ENCODE measurements at places on chromosomes 3 and 15.

DNA sequence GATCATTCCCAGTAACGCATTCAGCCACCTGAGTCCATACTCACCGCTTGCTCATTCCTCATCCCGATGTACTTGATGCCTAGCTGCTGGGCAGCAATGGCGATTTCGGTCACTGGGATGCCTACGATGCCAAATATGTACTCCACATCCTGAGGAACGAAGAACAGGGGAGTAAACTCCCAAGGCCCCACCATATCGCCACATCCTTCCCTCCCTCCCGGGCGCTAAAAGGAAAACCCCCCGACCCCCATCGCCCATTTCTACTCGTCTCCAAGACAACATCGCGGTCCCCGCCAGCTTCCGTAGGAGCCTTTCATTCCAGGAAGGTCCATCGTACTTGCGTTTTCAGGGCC, 347 bp downstream of the HACL1 start:
- DNase-seq: no peak

- no peak for DNase-seq
Observed at GRCh38 chr3:49699281-49699979, 10.1 kb downstream of the RNF123 start.

DNA sequence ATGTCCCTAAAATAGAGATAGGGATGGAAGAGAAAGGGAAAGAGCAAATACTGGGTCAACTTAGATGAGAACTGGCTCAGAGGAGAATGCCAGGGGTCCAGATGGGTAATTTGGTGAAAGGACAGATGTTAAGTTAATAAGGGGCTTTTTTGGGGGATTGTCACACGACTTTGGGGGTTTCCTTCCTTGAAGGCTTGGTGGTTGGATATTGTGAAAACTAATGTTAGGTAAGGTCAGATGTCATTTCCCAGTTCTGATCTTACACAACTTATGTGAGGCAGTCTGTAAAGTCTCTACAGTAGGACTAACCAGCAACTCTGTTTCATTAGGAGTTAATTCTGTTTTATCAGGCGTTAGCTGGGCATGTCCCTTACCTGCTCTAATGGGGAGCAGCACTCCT, 231.1 kb downstream of the NR2F2 start:
- no peak for DNase-seq

- DNase-seq: no peak
Observed at GRCh38 chr3:67083277-67083676, 85.2 kb downstream of the KBTBD8 start.

DNA sequence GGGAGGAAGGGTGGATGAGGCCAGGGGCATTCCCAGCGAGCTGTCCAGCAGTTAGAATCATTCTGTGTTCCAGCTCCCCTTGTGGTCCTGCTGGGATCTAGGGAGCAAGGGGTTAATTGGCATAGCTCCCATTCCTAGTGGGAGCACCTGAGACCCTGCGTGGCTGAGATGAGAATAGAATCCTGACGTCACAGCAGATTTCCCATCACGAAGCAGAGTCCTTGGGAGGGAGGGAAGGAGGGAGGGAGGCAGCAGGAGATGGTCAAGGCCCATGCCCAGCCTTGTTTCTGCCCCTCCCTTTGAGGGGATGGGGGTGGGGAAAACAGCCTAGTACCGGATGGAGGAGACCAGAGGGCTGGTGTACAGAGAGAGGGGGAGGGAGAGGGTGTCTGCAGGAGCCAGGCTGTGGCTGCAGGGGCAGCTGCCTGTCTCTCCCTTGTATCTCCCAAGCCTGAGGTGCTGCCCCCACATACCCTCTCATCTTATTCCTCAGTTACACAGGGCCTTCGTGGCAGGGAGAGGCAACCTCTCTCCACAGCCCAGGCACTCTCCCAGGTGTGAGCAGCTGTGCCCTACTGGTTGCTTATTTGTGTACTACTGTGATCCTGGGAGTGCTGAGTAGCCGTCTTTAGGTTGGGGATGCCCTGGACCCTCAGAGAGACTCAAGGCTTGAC, 5.4 kb downstream of the TYRO3 start:
- DNase-seq: no peak

- no peak for DNase-seq
Observed at GRCh38 chr15:44882499-44882968, 74.0 kb upstream of the TERB2 start.

DNA sequence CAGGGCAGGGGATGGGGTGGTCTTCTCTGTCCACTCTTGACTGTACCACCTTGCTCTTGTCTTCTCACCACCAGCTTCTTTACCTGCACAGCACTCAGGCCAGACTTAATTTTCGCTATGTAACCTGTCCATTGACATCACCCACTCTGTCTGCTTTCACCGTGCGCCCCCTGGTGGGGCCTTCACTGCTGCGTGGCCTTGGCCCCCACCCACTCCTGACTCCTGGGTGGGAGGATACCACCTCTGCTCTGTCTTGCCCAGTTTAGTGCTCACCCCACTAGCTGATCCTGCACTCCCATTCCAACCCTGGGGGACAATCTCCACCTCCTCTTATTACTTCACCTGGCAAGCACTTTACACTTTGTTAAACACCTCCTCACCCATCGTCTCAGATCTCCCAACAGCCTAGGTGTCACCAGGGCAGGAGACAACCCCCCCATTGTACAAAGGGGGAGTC, 17.7 kb downstream of the PTH1R start:
- DNase-seq: no peak

DNA sequence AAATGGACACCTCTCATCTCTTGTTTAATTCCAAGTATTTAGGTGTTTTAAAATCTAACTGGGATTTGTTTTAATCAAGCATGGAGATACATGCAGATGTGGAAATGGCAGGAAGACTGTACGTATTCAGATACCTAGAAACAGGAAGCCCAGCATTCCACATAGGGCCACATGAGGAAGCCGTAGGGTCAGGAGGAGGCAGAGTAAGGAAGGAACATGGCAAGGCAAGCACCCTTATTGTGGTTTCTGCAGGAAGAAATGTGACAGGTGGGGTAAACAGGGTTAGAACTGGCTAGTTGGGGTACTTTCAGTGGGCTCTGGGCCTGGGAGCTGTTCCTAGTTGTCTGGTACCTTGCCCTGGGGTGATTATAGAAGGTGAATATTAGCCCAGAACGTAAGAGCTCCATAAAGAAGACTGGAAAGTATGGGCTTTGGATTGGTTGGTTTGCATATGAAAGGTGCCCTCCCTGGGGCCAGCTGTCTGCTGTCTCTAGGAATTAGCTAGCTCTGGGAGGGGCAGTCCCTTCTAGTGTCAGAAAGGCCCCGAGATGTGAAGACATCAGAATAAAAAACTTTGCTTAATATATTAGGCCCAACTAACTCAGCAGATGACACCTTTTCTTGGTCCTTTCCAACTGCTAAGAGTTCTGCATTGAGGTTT, 107.7 kb upstream of the CADPS start:
- no peak for DNase-seq

DNA sequence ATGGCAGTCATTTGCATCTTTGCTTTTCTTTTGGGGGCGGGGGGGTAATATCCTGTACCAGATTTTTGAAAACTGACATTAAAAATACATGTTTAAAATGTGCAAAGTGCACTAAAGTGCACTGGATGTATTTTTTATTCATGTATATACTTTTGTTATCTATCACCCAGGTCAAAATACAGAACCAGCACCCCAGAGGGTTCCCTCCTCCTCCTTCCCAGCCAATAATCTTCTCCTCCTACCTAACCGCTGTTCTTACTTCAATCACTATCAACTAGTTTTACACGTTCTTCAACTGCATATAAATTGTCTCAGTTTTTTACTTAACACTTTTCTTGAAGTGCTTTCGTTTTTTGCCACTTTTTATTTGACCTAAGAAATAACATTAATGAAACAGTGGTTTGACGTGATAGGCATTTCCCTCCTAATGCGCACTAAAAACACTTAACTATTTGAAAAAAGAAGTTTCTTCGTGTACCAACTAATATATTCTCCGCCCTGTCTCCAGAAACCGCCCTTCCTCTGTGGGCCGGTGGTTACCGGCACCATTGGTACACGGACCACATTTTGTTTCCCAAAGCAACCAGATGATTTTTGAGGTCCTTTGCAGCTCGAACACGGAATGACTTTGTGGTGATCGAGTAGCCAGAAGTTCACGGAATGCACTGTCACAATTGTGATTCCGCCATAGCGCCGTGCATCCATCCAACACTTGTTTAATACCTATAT, 836 bp upstream of the AKAP13 start:
- no peak for DNase-seq

DNA sequence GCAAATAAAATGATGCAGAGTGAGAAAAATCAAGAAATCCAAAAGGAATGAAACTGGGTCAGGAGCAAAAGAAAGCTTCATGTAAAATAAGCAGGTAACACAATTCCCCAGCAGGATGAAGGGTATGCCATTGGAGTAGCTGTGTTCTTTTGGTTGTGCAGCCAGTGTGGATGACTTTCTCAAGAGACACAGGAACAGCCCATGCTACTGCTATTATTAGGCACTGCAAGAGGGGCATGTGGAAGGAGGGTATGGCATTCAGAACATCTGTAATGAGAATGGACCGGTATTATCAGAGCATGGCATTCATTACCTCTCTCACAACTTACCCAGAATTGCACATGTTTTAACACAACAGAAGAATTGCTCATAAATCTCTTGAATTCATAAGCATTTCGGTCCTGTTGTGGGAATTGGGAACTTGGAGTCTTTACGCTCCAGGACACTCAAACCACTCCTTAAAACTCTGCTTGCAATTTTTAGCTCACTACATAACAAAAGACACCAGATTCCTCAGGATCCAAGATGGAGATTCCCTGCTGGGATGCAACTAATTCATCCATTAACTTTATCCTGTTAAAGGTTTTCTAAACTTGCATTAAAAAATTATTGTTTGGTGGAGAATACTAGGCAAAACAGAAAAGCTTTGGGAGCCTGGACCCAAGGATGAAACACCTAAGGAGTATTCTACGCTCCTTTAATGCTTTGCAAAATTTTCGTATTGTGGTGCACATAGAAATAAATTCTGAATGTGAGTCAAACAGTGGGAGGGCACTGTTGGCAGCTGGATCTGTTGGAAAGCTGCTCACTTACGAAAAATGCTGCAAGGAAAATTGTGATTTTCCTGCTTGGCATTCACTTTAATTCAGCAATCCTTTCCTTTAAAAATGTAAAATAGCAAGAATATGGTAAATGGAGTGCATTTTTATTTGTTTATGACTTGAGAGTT, 34.6 kb upstream of the CDIN1 start:
- no peak for DNase-seq

- DNase-seq: no peak
Observed at GRCh38 chr3:119870512-119870911, 88.6 kb downstream of the NR1I2 start.

DNA sequence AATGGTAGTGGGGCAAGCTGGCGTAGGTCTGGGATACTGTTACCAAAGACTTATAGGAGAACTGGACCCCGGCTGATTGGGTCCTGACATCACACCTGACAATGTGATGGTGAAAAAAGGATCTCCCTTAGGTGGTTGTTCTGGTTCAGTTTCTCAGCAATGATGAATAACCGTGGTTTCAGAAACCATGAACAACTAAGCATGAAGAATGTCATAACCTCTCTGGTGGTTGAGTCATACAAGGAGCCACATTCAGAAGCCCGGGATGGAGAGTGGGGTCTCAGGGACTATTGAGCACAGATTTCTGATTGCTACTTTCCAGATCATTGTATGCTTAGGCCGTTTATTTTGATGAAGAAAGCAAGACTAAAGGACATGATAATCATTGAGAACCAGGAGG, 17.4 kb downstream of the GPR160 start:
- DNase-seq: no peak

- no peak for DNase-seq
Observed at GRCh38 chr3:150778793-150779401, 15.9 kb upstream of the SIAH2 start.

GRCh38 chr15:65653341-65653740, 31.6 kb downstream of the SLC24A1 start:
- DNase-seq: no peak

DNA sequence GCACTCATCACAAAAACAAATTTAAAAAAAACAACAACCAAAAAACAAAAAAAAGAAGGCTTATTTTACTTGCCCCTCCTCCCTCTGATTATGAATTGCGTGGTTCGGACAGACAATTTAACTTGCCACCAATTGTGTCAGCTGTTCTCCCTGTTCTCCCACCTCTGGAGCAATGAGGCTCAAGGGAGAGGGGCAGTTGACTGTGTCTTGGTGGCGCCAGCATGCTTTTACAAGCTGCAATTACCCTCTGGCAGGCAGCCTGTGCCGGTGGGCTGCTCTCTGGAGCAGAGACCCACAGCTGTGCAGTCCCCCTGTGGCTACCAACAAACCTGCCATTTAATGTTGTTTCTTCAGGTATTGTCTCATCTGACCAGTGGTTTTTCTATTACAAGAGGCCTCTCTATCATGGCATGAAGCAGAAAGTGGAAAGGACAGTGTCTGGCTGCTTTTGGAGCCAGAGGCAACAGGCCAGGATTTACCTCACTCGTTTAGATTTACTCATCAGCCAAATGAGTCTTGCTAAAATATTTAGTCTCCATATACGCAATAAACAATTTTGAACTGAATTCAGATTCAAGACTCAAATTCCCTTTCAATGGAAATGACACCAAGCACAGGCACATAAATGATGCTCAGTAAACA, 192.0 kb upstream of the TPRG1 start:
- no peak for DNase-seq

- no peak for DNase-seq
Observed at GRCh38 chr3:106263546-106263945, 394.7 kb upstream of the CBLB start.

GRCh38 chr3:110903771-110904519, 167.7 kb upstream of the NECTIN3 start:
- no peak for DNase-seq

DNA sequence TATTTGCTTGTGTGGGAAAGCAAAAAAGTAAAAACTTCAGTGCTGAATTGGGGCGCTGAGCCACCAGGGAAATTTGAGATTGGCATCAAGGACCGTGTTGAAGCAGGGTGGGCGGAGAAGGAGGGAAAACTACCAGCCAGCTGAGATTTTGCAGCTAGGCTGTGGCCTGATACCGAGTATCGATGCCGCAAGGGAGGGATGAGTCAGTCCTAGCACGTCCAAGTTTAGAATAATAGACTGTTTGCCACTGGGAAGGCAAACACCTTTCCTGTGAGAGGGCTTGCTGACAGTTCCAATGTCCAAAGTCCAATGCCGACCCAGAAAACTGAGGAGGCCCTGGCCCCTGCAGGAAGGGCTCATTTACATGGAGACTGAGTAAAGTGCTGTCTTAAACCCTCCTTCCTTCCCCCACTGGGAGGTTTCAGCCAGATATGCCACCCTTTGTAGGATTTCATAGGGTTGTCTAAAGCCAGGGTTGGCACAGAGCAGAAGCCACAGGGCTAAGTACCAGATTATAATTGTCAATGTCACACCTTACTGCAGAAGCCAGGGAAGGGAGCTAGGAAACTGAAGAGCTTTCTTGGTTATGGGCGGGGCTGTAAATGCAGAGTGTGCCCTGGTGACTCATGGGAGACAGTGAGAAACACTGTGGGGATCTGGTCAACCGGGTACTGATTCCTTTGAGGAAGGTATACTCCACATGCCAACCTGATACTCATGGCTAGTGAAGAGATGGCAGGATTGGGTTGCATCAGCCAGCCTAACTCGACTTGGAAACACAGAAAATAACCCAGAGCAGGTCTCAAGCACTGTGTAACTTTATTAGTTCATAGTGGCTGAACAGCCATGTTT, 28.4 kb upstream of the PIK3CB start:
- peak; percentile 1 for DNase-seq
